ENCODE measurements at places on chromosomes 3 and 15.
A peak's percentile ranks its signal among the peaks of the same experiment; 100 is the strongest.

- DNase-seq: no peak
Observed at GRCh38 chr15:61182946-61183345, 46.2 kb downstream of the RORA start.

DNA sequence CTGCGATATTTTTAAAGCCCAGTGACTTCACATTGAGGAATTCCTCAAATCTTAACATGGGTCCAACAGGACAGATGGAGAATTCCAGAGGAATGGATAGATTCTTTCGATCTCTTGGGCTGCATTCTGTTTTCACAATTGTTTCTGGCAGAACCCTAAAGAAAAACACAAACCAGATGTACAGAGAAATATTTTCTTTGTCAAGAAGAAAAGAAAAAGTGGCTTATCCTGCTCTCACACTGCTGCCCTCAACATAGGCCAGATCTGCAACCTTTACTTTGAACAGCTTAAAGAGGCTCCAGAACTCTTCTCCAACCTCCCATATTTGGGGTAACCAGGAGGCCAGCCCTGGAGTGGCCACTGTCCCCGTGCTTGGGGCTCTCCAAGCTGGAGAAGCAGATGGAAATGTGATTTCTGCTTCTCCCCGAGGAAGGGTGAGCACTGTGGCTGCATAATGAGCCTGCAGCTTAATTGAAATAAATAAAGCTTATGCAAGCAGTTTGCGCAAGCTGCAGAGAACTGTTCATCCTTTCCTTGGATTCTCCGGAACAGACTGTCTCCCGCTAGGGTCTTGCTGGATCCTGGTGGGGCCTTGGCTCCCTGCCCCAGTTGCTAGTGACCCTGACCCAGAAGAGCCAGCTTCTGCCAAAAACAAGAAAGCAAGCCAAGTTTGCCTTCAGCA lies 453.2 kb upstream of the PROK2 start:
- no peak for DNase-seq

- DNase-seq: no peak
Observed at GRCh38 chr3:190825386-190826016, 37.0 kb downstream of the GMNC start.

- DNase-seq: peak; percentile 71
Observed at GRCh38 chr3:160184655-160185054, 40.6 kb upstream of the C3orf80 start.

GRCh38 chr3:42387802-42388651 lies 22.4 kb downstream of the LYZL4 start:
- DNase-seq: no peak

DNA sequence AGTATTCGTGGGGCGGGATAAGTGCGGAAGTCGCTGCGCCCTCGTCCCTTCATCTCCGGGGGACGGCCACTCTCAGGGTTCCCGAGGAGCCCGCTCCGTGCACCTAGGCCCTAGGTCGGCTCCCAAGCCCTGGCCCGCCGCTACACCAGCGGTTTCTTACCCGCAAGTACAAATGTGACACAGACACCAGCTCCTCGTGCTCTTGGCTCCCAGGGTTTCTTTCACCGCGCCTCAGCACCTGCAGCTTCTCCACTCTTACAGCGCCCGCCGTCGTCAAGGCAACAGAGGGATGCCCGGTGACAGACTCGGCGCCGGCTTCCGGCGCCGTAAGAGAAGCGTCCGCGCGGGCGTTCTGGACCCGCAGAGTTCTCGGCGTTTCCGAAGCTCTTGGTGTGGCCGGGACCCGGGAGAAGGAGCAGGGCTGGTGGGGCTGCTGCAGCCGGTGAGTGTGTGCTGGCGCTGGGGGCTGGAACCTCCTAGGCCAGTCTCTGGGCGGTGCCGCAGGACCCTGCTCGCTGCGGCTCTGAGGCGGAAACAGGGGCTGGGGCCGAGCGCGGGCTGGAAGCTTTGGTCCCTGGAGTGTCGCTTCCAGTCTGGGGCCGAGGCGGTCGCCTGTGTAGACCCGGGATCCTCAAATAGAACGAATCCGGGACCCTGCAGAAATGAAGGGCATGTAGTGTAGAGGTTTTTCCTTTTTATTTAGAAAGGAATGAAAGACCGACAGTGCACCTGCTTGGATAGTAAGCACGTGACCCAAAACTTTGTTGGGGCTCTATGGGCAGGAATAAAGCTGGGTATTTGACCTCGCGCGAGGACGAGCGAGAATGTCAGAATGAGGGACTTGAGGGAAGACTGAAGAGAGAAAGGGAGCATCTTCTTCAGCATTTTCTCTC lies 155.4 kb upstream of the GOLGA6L4 start:
- no peak for DNase-seq

DNA sequence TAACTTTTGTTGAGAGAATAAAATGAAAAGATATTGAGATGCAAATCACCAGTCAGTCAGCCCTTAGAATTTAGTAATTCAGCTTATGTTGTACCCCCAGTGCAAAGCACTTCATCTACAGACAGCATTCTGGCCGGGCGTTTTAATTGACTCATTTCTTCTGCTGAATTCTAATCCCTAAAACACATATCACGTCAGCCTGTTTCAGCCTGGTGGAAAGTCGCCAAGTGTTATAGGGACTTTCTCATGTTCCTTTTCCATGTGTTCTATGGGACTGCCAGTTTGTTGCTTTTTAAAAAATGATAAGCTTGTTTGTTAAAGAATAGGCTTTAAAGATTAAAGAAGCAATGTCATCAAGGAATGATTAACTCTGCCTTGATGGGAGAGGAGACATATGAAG lies 169.7 kb upstream of the BFSP2 start:
- no peak for DNase-seq

GRCh38 chr3:39378088-39378487 lies 5.1 kb upstream of the SLC25A38 start:
- DNase-seq: no peak

DNA sequence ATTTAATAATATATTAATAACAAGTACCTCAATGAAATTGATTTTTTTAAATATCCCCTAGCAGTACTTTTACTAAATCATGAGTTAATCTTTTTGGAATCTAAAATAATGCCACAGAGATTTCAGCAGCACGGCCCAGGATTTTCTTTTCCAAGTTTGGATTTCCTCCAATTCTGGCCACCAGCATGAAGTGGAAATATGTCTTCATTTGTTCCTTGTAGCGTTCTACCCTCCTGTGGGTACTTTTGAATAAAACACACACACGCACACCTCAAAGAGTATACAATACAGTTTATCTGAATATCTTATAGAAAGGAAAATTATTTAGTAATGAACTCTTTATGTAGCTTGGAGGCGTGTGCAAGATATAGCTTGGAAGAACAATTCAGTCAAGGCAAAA lies 125.1 kb upstream of the STT3B start:
- no peak for DNase-seq

DNA sequence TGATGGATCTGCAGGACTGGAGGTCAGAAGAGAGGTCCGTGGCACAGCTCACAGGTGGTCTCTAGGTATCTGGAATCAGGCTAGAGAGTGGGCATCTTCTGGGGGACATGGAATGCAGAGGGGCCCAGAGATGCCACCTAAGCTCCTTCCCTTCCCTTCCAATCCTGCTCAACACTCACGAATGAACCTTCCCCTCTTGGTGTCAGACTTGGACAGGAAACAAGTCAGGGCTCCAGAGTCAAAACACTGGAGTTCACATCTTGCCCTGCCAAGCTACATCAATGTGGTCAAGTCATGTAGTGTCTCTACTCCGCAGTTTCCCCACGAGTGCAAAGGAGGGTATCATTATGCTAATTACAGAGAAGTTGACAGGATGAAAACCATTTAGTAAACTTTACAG lies 16.0 kb upstream of the RBPMS2 start:
- no peak for DNase-seq

GRCh38 chr3:125386811-125387210 lies 11.7 kb upstream of the ZNF148 start:
- DNase-seq: no peak

DNA sequence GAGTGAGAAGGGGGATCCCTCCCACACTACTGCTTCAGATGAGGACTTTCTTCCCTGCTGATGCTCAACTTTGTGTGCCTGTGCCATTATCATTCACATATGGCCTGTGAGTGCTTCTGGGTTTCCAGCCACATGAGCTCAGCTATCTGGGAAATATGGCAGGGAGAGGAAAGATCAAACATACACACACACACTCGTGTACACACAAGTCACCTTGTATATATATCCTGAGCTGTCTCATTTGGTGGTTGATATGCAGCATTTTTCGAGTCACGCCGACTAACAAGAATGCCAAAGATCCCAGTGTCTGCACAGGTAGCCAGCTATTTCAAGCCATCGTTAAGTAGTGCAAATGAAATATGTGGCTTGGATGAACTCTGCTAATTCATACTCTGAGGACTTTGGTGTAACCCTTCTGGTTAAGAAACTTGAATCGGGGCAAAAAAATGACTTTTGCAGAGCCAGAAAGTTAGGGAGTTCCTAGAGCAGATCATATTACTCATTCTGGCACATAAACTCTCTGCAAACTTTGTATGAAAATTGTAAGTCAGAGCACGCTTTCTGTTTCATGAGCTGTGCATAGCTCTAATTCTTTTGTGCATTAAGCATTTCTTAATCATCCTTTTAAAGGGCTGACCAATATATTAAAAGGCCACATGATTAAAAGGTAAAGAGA lies 24.9 kb upstream of the WNT5A start:
- no peak for DNase-seq

GRCh38 chr3:123821920-123822319 lies 62.2 kb downstream of the MYLK start:
- no peak for DNase-seq

DNA sequence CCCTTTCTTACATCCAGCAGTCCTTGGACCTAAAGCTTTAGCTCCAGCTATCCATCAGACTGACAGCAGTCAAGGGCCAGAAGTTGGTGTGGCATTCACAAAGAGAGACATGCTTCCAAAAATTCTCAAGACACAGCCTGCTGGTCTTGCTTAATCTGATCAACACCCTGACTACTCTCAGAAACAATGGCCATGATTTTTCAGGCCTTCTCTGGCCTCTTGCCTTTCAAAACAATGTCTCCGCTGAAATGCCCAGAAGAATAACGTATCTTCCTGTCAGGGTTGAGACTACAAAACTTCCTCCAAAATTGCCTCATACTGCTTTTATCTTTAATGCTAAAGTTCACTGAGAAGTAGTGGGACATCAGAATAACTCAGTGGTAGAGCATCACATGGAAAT lies 205.4 kb upstream of the SETMAR start:
- no peak for DNase-seq

- no peak for DNase-seq
Observed at GRCh38 chr3:176075491-176075890, 1121.8 kb downstream of the TBL1XR1 start.

GRCh38 chr3:19347671-19348070 lies 199.4 kb downstream of the KCNH8 start:
- no peak for DNase-seq

DNA sequence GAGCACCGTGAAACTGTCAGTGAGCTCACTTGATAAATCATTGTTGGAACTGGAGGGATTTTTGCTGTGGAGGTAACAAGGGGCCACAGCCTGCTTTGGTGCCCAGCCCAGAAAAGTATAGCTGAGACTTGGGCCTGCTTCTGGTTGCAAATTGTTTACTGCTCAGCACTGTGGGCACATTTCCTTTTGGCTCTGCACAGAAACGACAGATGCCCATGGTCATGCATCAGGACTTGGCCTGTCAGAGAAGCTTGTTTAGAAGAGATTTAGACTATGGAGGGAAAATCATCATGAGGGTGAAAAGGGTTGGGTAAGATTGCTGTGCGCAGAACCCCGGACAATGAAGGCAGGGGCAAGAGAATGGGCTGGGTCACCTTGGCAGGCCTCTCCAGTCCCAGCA lies 286.1 kb upstream of the CTNNB1 start:
- DNase-seq: no peak

DNA sequence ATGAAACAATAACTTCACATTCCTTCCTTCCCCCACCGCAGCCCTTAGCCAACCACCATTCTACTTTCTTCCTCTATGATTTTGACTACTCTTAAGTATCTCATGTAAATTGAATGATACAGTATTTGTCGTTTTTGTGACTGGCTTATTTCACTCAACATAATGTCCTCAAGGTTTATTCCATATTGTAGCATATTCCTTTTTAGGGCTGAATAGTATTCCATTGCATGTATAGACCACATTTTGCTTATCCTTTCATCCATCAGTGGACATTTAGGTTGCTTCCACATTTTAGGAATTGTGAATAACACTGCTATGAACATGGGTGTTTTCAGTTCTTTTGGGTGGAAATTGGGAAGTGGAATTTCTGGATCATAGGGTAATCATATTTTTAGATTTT lies 106.1 kb downstream of the THSD4 start:
- DNase-seq: no peak

- DNase-seq: no peak
Observed at GRCh38 chr3:33718595-33718907, 497 bp upstream of the CLASP2 start.

DNA sequence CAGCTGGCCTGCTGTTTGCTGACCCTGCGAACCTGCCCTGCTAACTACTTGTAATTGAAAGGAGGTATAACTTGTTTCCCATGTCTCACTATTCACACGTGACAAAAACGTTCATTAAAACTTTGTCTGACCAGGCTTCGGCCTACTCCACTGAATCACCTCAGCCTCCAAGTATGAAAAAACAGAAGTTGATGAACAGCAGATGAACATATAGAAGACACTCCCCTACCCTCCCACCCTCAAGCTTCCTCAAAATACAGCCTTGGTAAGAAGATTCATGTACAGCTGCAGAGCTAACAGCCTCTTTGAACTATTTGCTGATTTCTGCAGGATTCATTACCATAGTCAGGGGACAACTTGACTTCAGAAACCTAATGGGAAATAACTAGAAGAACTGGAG lies 10.7 kb downstream of the RBM15B start:
- no peak for DNase-seq

- no peak for DNase-seq
Observed at GRCh38 chr3:166085164-166085856, 248.1 kb upstream of the BCHE start.

GRCh38 chr15:40731034-40731433 lies 24.0 kb downstream of the RMDN3 start:
- no peak for DNase-seq

- DNase-seq: no peak
Observed at GRCh38 chr3:101847328-101847727, 2.0 kb upstream of the NFKBIZ start.

DNA sequence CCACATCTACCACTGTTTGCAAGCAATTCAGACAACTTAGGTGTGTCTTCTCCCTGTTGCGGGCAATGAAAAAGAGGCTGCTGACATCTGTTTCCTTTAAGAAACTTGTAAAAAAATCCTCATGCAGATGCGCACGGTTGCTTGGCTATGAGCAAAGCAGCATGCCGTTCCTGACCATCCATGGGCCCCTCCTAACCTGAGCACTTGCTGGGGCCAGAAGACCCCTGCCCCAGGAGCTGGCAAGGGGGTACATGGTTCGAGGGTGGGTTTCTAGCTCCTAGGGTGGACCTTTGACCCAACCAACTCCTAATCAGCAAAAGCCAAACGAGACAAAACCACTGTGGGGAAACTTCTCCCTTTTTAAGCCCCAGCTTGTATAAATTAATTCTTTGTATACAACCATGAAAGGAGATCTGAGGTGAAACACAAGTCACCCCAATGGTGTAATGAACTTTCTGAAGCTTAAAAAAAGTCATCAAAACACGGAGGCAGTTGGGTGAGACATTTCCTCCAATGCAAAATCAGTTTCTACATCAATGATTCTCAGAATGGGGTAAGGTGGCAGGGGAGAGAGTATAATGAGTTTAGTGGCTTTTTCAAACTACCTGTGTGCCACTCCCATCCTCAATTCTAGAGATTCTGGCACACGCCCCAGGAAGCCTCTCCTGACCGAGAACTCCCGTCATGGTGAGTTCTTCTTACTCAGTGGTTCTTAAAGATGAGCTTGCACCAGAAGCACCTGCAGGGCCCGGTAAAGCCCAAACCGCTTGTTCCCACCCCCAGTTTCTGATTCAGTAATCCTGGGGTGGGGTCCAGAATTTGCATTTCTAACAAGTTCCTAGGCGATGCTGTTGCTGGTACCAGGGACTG lies 44.1 kb downstream of the CPN2 start:
- no peak for DNase-seq

- DNase-seq: no peak
Observed at GRCh38 chr3:123165163-123165562, 36.6 kb upstream of the SEC22A start.
